ENCODE measurements at places on chromosomes 1 and 21.

DNA sequence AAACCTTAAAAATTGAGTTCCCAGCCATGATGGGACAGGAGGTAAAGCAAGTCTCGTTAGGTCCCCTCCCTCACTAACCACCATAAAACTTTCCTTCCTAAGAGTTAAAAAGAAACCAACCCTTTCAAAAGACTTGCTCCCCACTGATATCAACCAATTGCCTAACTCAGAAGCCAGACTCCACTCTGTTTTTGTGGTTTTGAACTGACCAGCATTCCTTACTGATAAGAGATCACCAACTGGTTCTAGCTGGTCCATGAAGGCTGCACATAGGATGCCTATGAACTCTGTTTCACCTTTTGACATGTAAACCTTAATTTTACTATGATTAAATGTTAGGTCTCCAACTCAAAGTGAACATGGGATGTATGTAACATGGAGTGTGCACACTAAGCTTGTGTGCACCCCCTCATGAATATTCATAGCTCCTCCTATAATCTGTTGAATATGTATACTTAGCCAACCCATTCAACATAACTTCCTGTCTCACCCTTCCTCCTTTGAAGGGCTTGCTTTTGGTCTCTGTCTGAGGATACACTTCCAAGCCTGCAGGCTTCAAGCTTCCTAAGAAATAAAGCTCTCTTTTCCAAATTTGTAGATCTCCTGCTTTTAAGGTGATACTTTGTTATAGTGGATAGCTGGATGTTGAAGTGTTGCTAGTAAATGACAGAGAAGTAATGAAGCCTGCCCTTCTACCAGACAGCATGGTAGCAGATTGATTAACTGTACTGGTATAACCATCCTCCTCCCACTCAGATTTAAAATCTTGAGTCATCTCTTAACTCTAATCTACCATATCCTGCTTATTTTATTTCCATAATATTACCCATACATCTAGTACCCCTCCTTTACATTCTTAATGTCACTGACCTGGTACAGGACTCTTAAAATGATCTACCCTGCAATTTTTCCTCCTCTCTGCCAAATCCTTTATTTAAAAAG is 95.6 kb downstream of the ZNF644 start:
- DNase-seq = peak; percentile 66

DNA sequence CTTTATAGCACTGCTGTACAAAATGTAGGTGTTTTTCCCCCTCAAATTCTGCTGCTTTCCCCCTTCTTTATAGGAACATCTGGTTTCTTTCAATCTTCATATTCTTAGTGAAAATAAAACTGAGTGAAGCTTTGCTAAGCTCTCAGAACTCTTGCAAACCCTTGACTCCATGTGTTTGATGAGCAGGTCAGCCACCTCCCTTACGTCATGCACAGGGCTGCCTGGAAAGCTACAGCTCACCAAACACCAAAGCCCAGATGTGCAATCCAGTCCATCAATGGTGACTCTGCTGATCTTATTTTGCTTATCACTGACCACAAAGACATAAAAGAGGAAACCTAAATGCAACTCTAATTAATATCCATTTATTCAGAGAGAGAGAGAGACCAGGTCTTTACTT is 5.5 kb downstream of the CACNA1E start:
- DNase-seq = no peak

- peak; percentile 49 for DNase-seq
Measured at GRCh38 chr1:77416692-77417450, 135.1 kb downstream of the AK5 start.

DNA sequence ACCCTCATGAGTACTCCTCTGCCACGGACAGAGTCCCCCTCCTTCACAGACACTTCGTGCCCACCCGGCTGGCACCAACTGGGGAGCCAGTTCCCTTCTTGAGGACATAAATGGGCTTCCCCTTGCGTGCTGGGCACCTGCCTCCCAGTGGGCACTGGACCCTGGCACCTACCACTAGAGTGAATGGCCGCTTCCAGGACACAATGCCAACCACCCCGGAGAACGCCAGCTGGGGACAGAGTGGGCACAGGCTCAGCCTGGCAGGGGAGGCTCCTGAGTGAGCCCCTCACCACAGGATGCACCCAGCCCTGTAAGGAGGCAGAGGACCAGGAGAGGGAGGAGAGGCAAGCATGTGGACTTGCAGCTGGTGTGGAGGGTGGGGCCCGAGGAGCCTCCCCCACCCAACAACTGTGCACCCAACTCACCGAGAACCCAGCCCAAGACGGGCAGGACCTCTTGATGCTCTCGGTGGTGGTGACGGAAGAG is 1.0 kb downstream of the ENTREP3 start:
- DNase-seq = no peak

DNA sequence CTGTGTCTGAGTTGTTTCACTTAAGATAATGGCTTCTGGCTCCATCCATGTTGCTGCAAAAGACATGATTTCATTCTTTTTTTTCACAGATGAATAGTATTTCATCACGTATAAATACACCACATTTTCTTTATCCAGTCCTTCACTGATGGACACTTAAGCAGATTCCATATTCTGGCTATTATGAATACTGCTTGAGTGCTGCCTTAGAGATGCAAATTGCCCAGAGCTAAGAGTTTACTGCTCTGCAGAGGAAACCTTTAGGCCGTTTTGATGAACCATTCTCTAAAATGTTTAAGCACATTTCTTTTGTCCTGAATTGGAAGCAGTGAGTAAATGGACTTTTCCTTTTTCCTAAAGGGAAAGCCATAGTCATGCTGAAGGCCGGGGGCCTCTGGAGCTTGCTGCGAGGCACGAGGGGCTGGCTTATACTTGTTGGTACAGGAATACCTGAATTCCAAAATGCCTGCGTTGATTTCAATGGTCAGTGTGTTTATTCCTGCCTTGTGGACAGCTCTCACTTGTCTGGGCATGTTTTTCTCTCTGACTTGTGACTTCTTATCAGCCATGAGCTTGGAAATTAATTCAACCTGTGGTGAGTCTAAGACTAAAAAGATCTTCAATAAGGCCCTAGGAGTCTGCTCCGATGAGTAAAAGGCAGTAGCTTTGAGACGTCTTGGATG is 201.0 kb upstream of the MAP1LC3C start:
- no peak for DNase-seq

DNA sequence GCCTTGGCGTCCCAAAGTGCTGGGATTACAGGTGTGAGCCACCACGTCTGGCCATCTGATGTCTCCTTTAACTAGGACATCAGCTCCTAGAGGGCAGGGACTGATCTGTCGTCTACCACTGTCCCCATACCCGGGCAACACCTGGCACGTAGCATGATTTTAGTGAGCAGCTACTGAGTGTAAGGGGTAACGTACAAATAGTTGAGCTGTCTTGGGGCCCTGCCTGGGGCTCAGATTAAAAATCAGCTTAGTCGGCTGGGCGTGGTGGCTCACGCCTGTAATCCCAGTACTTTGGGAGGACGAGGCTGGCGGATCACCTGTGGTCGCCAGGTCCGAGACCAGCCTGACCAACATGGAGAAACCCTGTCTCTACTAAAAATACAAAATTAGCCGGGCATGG is 1.8 kb downstream of the SRM start:
- no peak for DNase-seq

GRCh38 chr1:231414260-231415016 is 7.6 kb downstream of the EGLN1 start:
- DNase-seq = no peak

DNA sequence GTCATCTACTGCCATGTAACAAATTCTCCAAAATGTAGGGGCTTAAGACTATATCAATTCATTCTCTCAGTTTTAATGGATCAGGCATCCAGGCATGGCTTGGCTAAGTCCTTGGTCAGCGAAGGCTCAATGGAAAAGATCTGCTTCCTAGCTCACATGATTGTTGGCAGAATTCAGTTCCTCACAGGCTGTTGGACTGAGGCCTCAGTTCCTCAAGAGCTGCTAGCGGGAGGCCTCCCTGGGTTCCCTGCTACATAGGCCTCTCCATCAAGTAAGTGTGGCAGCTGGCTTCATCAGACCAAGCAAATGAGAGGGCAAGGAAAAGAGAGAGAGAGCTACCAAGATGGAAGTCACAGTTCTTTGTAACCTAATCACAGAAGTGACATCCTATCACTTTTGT is 19.6 kb upstream of the EYA3 start:
- DNase-seq = no peak
